ENCODE measurements at places on chromosomes 11 and 22. TPM values are rescaled to one million over a fixed set of nuclear protein-coding genes. Genes with fewer than 3 reads are reported as not detected.

DNA sequence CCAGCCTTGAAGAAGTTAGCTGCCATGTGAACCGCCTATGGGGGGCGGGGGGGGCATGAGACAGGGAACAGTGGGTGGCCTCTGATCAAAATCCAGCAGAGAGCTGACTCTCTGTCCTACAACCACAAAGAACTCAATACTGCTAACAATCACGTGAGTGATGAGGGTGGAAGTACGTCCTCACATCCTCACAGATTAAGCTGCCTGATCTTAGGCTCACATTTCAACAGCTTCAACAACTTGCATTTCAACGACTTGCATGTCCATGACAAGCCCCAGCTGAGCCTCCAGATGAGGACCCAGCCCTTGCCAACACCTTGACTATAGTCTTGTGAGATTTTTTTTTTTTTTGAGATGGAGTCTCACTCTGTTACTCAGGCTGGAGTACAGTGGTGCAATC, 51.6 kb downstream of the CLMP start:
- no peak overlapping the region for H3K27ac ChIP-seq
- H3K36me3 ChIP-seq, result no peaks in the 10 kb centered on the region
- peaks cover 7% of the 10 kb centered on the region for H3K4me1 ChIP-seq
- DNase-seq, result no peak

- H3K4me3 ChIP-seq, result no peak overlapping the region
- H3K4me1 ChIP-seq, result peaks cover 34% of the 10 kb centered on the region
- no peak for DNase-seq
- peak overlapping the region; percentile 57 for H3K27ac ChIP-seq
- no peaks in the 10 kb centered on the region for H3K27me3 ChIP-seq
These were observed 165.2 kb downstream of the PKNOX2 start for GRCh38 chr11:125329786-125330185.

Gene FGF4
- total RNA-seq, result not detected

Gene C22orf23
- total RNA-seq, result not detected

- H3K27me3 ChIP-seq, result peaks cover 41% of the 10 kb centered on the region
- no peak overlapping the region for H3K27ac ChIP-seq
- H3K4me3 ChIP-seq, result no peak overlapping the region
These were observed 84.2 kb upstream of the GALNT18 start for GRCh38 chr11:11706028-11706427.

- no peak overlapping the region for H3K4me3 ChIP-seq
- no peak for DNase-seq
- peak overlapping the region; percentile 73 for H3K27ac ChIP-seq
- H3K27me3 ChIP-seq, result no peaks in the 10 kb centered on the region
- peaks cover 5% of the 10 kb centered on the region for H3K36me3 ChIP-seq
These were observed 42.2 kb upstream of the CYP2D6 start for GRCh38 chr22:42172773-42173172.

GRCh38 chr22:50686794-50687193, 14.2 kb downstream of the SHANK3 start:
- peaks cover 2% of the 10 kb centered on the region for H3K36me3 ChIP-seq
- no peak overlapping the region for H3K27ac ChIP-seq
- no peak for DNase-seq
- H3K4me3 ChIP-seq, result no peak overlapping the region

DNA sequence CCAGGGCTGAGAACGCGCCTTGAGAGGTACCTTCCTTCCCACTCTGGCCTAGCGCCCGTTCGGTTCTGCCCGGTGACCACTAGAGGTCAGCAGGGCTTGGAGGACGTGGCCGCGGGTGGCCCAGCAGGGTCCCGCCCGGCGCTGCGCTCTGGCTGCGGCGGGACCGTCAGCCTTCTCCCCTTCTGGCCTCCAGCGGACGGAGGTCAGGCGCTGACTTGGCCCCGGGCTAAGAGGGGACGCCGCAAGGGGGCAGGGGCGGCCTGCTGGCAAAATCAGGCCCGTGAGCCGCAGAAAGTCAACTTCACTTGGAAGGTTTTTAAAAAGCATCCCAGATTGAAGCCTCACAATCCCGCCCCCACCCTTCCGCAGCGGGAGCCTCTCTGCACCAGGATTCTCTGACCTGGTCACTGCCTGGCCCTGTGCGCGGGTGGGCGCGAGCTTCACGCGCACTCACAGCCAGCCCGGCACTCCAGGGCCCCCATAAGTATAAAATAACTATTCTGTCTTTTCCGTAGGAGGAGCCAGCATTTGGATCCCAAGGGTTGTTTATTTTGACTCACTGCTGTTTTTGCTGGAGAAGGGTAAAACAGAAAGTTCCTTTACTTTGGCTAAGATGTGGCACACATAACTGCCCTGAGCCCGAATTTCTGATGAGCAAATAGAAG, 23.2 kb upstream of the ZBTB16 start:
- DNase-seq, result peak; percentile 69
- H3K4me3 ChIP-seq, result peak overlapping the region; percentile 51
- no peaks in the 10 kb centered on the region for H3K36me3 ChIP-seq
- H3K27me3 ChIP-seq, result peaks cover 81% of the 10 kb centered on the region
- no peaks in the 10 kb centered on the region for H3K4me1 ChIP-seq
- no peak overlapping the region for H3K27ac ChIP-seq
